ENCODE measurements at places on chromosomes 1 and 21.

GRCh38 chr1:201504799-201505502 lies 2.0 kb downstream of the CSRP1 start:
- DNase-seq, result no peak

DNA sequence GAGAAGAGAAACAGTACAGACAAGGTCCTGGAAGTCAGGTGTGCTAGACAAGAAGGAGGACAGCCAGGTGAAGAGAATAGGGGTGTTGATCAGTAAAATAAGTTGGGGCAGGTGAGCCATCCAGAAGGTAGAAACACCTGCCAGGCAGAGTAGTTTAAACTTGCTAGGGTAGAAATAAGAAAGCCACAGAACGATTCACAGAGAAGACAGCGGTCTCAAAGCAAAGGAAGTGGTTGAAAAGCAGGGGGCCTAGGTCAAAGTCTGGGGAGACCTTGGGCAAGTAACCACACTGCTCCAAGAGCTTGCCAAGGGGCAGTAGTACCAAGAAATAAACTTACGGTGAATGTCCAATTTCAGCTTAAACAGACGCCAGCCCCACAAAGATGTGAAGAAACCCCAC lies 116.6 kb upstream of the PROX1 start:
- DNase-seq, result no peak

DNA sequence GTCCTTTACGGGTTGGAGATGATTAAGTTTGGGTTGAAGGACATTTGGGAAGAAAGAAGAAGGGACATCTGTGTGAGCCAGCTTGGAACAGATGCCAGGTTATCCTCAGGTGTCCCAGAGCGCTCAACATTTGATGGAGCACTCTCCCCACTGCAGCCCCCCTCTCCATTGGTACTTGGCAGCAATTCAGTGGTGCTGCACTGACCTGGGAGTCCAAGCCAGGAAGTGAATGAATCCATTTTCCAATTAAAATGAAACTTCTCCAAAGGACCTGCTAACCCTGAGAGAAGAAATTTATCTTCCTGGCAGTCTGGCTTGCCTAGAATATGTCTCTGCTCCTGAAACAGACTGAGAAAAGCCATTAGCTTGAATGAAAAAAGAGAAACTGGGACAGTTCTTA lies 67.1 kb downstream of the FGGY start:
- no peak for DNase-seq

DNA sequence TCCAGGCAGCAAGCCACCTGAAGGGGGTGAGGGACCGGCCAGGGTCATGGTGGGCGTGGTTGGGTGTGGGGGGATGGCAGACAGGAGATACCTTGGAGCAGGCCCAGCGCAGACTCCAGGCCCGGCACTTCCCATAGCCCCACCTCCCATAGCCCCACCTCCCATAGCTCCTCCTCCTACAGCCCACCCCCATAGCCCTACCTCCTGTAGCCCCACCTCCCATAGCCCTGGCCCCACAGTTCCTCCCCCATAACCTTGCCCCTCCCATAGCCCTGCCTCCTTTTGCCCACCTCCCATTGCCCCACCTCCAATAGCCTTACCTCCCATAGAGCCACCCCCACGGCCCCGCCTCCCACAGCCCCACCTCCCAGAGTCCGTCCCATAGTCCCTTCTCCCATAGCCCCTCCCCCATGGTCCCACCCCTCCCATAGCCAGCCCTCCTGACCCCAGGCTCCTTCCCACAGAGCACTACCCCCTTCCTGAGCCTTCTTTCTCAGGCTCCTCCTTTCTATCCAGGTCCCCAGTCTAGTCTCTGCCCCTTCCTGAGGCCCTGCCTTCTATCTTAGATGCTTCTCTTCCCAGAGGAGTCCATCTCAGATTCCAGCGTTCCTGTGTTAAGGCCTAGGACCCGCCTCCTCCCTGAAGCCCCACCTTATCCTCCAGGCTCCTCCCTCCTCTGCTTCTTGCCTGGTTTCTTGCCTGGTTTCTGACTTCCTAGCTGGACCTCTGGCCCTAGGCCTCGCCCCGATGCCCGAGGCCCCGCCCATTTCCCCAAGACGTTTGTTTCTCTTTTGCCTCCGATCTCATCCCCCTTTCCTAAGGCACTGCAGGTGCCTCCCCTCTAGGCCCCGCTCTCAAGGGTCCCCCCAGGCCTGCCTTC lies 46.8 kb downstream of the PTPRU start:
- DNase-seq, result no peak

DNA sequence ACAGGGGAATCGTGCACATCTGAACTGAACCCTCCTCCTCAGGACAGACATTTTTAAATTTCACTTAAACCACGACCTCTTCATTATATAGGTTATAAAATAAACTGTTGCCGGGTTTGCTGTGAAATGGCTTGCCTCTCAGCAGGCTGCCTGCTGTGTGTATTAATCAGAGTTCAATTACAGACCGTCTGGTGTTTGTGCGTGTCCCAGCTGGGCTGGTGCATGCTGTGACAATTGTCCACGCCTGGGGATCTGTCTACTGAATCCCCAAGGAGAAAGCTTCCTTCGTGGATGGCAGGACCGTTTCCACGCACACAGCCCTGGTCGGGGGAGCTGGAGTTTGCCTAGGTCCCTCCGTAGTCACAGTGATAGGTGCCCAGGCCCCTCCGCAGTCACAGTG lies 13.4 kb upstream of the AGPAT3 start:
- DNase-seq, result no peak

DNA sequence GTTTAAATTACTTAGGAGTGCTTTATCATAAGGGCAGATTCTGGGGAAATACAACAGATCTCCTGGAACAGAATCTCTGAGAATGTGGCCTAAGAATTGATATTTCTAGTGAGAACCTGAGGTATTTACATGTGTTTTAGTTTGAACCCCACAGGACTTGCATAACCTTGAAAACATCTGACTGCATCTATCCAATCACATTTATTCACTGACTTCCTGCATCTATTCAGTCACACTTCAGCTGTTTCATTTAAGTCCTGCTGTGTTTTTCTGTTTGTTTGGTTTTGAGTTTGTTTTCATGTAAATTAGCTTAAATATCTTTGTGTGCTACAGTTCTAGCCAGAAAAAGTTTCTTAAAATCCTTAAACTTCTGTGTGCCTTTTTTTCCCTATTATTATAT lies 1260.7 kb downstream of the PLA2G4A start:
- DNase-seq, result no peak

DNA sequence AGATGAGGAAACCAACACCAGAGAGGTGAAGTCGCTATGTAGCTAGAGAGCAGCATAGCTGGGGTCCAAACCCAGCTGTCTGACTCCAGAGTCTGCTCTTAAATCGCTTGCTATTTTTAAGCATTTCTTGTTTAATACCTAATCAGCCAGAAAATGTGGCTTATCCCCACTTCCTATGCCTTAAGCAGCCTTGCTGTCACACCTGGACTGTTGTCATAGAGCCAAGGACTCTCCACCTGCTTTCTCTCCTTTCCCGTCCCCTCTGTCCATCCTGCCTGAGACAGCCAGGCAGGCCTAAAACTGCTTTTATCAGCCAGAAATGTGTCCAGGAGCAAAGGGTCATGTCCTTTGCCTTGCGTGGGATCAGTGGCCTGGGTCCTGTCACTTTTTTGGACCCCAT lies 28.3 kb upstream of the EPHA8 start:
- no peak for DNase-seq

GRCh38 chr21:14487490-14488432 lies 58.4 kb downstream of the SAMSN1 start:
- no peak for DNase-seq

DNA sequence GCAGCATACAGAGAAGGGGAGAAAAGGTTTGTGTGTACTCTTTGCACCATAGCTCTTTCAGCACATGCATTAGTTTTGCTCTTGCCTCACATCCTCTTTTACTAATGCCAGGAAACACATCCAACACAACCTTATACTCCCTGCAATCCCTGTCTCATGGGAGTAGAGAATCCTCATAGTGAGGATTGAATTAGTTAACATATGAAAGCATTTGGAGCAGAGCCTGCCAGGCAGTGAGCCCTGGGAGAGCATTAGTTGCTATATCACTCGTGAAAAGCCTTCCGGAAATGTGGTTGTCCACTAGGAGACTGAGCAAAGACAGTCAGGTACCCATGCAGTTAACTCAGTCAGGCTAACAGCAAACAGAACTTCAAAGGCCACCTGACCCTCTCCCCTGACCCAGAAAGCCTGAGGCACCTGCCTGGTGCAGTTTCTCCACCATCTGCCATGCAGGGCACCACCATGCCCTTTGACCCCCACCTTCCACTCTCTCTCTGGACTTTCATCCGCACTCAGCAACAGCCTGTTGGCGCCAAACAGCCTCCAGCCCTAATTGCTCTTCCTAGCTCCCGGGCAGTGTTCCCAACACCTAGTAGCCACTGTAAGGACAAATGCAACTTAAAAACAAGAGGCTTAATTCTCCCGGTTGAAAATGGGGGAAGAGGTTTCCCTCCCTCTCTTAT lies 14.9 kb upstream of the AGT start:
- no peak for DNase-seq

GRCh38 chr21:26100573-26100972 lies 70.0 kb downstream of the APP start:
- no peak for DNase-seq

DNA sequence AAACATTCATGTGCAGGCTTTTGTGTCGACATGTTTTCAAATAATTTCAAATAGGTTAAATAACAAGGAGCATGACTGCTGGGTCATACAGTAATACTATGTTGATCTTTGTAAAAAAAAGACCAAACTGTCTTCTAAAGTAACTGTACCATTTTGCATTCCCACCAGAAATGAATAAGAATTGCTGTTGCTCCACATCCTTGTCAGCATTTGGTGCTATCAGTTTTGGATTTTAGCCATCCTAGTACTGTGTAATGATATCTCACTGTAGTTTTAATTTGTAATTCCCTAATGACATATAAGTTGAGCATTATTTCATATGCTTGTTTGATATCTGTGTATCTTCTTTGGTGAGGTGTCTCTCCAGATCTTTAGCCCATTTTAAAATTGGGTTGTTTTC lies 11.6 kb downstream of the UROD start:
- no peak for DNase-seq

DNA sequence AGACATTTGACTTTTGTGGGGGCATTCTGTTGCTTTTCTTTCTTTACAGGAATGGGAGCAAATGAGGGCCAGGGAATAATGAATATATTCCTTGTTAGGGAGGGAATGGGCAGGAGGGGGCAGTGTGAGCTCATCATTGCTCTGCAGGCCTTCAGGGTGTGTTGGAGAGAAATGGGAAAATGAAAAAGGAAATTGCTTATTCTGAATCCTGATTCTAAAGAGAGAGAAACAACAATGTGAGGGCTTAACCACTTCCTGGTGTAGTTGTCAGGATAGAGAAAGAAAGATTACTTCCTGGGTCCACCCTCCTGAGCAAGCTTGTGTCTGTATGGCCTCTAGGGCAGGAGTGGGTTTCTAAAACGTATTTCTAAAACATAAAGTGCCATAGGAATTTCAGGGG lies 28.3 kb downstream of the VANGL2 start:
- no peak for DNase-seq

DNA sequence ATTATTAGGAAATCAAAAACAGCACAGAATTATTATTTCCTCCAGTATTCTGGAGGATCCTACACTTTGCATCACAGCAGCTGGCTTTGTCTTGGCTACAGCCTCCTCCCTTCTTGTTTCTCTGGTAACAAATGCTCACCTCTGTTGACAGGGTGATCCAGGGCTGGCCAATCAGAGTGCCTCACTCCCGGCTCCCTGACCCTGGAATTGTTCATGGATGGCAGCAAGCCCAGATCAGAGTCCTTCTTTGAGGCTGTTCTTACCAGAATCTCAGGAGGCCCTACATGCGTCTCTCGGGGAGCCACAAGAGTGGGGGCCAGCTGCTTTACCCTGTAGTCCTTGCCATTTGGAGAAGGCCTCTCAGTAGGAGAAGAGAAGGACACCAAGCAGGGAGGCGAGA lies 48.4 kb upstream of the IGSF5 start:
- DNase-seq, result no peak

DNA sequence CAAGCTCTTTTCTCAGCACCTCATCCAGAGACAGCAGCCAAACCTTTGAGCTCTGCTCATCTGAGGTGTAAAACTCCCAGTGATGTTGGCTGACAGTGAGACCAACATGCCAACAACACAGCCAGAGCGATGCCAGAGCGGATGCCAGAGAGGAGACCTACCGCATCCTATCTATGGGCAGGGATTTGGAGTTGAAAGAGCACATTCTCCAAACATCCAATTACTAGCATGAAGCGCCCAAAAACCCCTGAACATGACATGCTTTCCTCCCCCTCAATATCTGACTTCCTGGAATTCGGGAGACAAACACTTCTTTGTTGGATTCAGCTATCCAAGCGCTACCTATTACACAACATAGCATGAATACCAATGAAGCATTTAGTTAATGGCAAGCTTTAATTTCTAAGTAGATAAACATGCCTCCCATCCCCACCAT lies 23.1 kb upstream of the PAXBP1 start:
- no peak for DNase-seq

DNA sequence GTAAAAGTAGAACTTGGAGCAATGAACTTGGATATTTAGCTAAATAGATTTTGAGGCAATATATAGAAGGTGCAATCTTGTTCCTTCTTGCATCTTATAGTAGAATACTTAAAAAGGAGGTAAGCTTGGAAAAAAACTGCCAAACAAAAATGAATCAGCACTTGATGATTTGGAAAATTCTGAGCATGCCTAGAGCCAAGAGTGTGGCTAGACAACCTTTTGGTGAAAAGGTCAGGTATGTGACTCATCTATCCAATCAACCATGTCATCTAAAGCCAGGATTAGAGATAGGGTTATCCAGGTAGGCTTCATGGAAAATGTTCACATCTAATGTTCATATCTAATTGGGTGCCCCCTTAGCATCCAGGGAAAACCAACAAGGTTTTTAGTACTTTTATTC lies 515.0 kb downstream of the COL11A1 start:
- DNase-seq, result no peak

DNA sequence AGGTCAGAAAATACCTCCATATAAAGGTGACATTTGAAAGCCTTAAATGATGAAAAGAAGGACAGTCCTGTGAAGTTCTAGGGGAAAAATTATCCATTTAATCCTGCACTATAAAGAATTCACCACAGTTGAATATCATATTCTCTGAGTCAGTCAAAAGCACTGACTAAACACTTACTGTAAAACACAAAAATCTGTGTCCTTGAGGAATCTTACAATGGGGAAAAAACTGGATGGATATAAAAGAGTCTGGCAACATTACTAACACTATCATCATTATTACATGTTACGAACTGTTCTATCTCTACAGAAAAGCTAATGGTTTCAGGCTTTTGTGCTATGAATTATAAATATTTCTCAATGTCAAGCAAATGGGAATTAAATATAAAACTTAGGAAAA lies 42.4 kb upstream of the HP1BP3 start:
- no peak for DNase-seq

GRCh38 chr1:245984390-245985155 lies 522.5 kb downstream of the SMYD3 start:
- DNase-seq, result no peak

DNA sequence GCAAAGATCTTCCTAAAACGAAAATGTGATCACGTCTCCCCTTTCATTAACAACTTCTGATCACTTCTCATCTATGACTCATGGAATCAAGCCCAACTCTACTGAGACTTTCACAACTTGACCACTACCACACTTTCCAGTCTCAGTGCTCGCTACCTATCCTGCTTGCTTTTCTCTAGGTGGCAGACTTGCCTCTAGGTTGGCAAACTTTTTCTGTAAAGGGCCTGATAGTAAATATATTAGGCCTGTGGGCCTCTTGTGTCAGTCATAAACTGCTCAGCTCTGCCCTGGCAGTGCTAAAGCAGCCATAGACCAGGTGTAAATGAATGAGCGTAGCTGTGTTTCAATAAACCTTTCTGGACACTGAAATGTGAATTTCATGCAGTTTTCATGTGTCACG lies 21.5 kb upstream of the HMGB4 start:
- DNase-seq, result no peak
